ENCODE measurements at places on chromosomes 2 and 18.

GRCh38 chr2:118609138-118609537, 238.3 kb downstream of the EN1 start:
- no peak for DNase-seq

DNA sequence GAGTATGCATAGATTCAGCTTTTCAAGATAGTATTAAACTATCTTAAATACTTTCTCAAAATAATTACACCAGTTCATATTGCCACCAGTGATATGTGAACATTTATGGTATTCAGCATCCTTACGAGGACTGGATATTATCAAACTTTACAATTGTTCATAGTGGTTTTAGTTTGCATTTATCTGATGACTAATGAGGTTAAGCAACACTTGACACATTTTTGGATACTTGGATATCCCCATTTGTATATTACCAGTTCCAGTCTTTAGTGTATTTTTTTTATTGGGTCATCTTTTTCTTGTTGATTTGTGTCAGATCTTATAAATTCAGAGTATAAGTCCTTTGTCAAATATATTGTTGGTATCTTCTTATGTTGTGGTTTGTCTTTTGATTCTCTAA, 128.4 kb downstream of the ASXL3 start:
- DNase-seq = no peak

DNA sequence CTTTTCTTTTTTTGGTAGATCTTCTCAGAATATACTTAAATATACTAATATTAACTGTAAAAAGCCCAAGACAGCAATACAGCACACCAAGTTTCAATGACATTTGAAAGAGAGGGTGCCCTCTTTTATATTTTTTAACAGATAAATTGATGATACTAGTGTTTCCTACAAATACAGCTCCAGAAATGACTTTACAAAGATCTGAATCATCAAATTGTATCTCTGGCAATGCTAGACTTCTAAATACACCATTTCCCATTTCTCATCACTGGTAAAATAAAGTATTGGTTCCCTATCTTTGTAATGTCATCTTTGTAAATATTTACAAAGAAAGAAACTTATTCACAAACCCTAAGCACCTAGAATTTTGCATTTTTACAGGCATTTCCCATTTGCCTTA, 281.3 kb downstream of the EXOC6B start:
- no peak for DNase-seq

DNA sequence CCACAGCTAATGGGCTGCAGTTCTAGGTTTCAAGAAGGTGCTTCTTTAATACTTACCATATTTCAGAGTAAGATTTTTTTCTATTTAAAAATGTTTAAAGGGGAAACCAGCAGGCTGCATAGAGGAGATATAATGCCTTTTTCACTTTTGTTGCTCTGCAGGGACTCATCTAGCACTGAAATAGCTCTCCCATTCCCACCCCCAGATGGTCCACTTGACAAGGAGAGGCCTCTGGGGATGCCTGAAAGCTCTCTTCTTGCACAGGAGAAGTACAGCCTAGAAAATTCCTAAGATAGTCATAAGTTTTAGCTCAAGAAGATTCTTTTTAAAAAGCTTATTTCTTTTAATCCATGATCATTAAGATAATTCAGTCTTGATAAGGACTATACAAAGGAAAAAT, 126.4 kb downstream of the CDH2 start:
- DNase-seq = no peak

- DNase-seq = no peak
Observed at GRCh38 chr2:13056259-13056843, 339.6 kb downstream of the TRIB2 start.

- no peak for DNase-seq
Observed at GRCh38 chr2:106189764-106190468, 4.2 kb downstream of the UXS1 start.

GRCh38 chr2:81266106-81266505, 961.6 kb upstream of the LRRTM1 start:
- DNase-seq = no peak

- DNase-seq = peak; percentile 14
Observed at GRCh38 chr2:205218056-205218455, 464.2 kb upstream of the NRP2 start.

DNA sequence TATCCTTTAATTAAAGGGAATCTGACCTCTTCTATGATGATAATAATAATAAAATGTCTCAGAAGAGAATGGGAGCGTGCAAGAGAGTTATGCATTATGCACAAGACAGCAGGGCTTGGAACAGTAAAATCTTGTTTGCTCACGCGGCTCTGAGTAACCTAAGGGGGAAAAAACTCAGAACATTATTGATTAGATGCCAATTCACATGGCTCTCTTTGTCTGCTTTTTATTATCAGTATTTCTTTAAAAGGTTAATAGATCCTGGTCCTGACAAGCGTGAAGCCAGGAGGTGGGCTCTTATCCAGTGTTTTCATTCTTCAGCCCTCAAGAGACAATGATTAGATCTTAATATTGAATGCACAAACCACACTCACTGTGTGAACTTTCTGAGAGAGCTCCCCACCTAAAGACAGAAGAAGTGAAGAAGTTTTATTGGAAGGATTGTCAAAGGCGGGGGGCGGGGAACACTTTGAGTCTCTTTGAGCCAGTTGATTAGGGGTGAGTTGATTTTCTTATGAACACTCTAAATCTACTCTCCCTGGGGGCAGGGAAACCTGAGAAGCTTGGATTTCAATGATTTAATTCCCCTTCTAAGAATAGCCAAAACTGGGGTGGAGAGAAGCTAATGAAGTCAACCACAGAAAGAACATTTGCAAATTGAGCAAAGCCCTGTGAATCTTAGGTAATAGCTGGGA, 127.5 kb upstream of the CTAGE1 start:
- no peak for DNase-seq

GRCh38 chr2:55862673-55863390, 60.8 kb downstream of the EFEMP1 start:
- peak; percentile 99 for DNase-seq

GRCh38 chr2:212794471-212794870, 255.9 kb upstream of the ERBB4 start:
- no peak for DNase-seq

GRCh38 chr18:77068321-77069312, 64.0 kb downstream of the MBP start:
- no peak for DNase-seq

GRCh38 chr2:201888426-201888800, 82.1 kb downstream of the CDK15 start:
- no peak for DNase-seq

DNA sequence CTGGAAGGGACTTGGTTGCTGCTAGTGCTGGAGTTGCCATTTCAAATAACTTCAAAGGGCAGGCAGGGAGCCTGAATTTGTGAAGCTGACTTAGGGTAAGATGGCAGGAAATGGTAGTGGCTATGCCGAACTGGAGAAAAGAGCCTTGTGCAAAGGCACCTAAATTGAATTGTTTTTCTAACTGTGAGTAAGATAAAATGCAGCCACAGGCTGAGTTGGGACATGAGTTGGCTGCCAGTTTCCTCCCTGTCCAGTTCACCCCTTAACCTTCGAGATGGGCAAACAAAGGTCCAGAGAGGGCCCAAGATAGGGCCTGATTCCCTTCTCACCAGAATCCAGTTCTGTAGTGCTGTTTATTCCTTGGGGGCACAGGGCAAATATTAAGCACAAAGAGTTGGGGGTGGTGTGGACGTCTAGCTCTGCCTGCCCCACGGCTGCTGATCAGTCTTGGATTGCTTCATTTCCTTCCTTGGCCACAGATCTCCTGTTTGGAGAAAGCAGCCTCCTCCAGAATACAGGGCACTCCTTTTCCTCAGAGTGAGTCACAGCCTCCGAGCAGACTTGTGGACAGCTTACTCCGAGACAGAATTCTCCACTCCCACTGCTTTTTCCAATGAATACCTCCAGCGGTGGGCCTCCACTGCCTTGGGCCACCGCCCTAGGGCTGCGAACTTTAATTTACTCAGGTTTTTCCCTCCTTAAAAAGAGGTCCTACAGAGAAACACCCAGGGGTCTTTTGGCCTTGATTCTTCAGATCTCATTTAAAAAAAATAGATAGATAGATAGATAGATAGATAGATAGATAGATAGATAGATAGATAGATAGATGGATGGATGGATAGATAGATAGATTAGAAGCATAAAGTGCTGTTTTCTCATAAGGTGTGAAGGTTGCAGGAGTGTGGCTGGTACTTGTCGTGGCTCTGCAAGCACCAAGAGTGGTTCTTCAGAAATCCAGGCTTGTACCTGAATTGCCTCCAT, 18.4 kb upstream of the SLC20A1 start:
- peak; percentile 94 for DNase-seq

- no peak for DNase-seq
Observed at GRCh38 chr18:10404168-10404567, 50.3 kb upstream of the APCDD1 start.

GRCh38 chr2:149463328-149464002, 124.1 kb downstream of the MMADHC start:
- DNase-seq = no peak

DNA sequence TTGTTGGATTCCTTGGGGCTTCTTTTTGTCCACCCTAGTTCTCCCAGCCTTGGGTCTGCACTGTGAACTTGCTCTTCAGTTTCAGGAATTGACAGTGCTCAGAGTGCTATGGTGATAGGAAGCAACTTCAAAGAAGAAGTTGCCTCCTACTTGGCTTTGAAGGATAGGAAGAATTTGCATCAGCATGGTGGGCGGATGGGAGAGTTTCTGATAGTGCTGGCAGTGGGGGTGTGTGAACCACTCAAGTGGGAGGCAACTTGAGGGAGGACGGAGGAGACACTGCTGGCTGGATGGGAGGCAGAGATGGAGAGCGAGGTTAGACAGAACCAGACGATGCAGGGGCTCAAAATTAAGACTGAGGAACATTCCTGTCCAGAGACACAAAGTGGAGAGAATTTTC, 164.4 kb upstream of the SKOR2 start:
- DNase-seq = no peak
